ENCODE measurements at places on chromosomes 4 and X.

GRCh38 chr4:102501447-102501696 lies 213 bp downstream of the NFKB1 start:
- no peak for DNase-seq

DNA sequence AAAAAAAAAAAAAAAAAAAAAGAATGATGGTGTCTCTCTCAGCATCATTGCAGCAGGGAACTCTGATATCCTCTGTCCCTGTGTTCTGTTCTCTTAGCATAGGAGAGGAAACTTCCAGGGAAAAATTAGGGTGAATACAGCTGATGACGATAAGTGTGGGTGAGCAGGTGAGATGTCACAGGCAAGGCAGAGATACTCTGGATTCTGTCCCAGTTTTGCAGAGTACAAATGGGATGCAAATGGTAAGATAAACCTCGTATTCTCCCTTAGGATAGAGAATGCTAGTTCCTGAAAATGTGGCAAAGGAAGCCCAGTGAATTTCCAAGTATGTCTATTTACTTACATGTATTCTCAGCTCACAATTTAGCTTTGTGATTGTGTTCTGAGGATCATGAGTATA lies 671.6 kb upstream of the BOD1L1 start:
- no peak for DNase-seq

- DNase-seq = no peak
These were observed 13.3 kb downstream of the NKX3-2 start for GRCh38 chr4:13530823-13531624.

DNA sequence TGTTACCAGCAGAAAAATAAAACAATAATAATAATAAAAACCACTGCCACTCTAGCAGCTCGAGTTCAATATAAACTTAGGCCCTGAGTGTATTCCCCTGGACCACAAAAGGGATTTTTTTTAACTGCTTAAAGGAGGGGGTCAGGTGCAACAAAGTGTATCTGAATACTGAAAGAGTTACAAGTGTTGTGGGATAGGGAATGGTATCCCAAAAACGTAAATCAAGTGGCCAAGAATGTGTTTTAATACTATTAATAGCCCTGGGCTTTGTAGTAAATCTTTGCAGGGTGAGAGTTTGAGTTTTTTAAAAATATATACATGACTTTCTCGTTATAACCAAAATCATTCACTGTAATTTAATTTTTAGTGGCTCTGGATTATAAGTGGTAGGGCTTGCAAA lies 860.1 kb upstream of the INTU start:
- DNase-seq = no peak

DNA sequence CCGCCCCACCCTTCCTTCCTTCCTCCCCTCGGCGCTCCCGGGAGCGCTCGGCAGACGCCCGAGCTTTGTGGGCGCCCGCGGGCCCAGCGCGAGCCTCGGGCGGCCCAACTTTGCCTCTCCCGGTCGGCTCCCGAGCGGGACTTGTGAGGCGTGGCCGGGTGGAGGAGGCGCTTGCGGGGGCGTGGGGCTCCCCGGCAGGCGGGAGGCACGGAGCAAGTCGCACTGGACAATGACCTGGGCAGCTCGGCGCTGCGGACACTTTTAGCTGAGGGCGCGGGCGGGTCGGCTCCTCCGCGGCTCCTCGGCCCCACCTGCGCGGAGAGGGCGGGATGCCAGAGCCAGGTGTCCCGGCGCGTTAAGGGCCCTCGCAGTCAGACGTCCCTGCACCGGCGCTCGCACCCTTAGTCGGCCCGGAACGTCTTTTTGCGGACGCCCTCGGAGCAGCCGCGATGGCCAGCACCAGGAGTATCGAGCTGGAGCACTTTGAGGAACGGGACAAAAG lies 385 bp downstream of the DCLK2 start:
- DNase-seq = no peak

DNA sequence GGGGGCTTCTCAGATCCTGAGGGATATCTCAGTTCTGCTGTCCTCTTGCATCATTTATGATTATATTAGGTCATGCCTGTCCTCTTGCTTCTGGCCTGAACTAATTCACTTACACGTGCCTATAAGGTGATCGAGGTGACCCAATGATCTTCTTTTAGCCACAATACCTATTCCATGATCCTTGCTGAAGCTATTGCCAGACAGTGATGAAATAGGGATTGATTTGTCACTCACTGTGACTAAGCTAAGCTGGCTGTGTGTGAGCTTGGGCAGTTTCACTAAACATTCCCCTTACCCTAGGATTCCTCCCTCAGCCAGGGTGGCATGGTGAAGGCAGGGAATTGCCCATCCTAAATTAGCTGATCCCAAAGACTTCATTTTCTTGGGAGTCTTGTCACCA lies 19.0 kb downstream of the HADH start:
- no peak for DNase-seq

GRCh38 chrX:1873671-1874070 lies 258.8 kb downstream of the ASMT start:
- no peak for DNase-seq

- DNase-seq = no peak
These were observed 295.4 kb downstream of the BCOR start for GRCh38 chrX:39802354-39802753.

DNA sequence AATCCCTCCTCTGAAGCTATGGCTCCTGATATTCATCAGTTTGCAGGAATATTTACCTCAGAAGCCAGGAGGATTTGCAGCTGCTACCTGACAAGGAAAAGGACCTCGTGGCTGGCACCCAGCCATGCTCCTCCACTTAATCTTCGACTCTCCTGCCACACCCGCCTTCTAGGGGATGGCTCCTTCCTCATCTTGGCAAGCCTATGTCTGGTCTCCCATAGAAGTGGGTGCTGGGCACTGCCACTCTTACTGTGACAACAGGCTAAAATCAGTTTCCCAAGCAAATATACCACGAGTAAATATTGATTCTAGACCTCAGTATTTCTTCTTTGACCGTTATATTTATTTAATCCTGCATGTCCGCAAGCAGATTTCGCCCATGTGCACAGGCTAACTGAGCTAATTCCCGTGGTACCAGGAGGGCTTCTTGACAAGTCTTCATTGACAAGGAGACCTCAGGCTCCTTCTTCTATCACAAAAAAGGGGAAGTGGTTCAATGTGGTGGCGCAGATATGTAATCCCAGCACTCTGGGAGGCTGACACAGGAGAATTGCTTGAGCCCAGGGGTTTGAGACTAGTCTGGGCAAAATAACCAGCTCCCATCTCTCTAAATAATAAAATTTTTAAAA lies 52.6 kb upstream of the DCTD start:
- no peak for DNase-seq

DNA sequence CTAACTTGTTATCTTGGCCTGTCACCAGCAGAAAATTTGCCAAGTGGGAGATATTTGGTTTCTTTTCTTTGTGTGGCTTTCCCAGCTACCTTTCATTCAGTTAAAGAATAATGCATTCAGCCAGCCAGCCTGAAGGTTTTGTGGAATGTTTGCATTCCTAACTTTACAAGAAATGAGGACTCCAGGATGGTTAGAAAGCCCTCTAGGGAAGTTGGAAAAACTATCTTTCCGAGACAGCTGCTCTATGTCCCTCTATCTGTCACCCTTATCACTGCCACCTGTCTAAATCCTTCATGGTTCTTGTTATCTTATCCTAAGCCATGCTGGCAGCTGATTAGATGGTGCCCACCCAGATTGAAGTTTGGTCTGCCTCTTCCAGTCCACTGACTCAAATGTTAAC lies 384.2 kb downstream of the SH3BGRL start:
- DNase-seq = no peak

- no peak for DNase-seq
These were observed 24.6 kb downstream of the SLC7A11 start for GRCh38 chr4:138217567-138217966.

DNA sequence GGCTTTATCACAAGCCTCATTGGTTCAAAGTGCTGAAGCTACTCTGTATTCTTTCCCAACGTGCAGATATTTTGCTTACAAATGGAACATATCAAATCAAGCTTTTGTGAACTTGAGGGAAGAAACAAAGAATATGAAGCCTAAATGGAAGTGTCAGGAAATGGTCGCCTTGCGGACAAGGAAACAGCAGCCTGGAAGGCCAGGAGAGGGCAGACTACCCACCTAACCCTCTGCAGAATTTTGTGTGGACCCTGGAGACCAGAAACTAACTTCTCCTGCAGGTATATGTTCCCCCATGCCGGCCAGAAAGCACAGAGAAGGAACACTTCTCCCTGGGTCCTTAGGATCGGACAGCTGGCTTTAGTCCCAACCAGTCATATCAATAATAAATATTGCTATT lies 1425.8 kb downstream of the PCDH7 start:
- DNase-seq = no peak

- DNase-seq = no peak
These were observed 29.8 kb downstream of the ZFYVE28 start for GRCh38 chr4:2388429-2389182.

GRCh38 chr4:79609817-79610216 lies 201.8 kb upstream of the GK2 start:
- no peak for DNase-seq

GRCh38 chr4:106289737-106290136 lies 26.3 kb downstream of the TBCK start:
- DNase-seq = no peak

- DNase-seq = no peak
These were observed 92.5 kb downstream of the ANK2 start for GRCh38 chr4:113141901-113142346.

- DNase-seq = no peak
These were observed 1316.9 kb upstream of the TENM3 start for GRCh38 chr4:180926277-180926676.

DNA sequence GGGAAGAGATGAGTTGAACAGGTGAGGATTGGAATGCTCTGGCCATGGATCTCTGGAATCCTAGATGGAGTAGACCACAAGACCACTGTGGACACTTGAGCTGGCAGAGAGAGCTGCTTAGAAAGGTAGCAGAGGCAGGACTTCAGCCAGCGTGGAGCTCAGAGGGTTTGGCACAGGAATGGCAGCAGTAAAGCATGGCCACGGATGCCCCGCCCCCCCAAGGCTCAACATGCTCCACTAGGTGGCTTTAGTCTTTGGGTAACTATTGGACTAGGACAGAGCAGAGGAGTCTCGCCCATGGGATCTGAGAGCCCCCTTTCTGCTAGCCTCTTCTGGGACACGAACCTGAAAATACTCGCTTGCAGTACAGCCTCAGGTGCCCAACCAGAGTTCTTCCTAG lies 150.1 kb upstream of the NEIL3 start:
- no peak for DNase-seq

DNA sequence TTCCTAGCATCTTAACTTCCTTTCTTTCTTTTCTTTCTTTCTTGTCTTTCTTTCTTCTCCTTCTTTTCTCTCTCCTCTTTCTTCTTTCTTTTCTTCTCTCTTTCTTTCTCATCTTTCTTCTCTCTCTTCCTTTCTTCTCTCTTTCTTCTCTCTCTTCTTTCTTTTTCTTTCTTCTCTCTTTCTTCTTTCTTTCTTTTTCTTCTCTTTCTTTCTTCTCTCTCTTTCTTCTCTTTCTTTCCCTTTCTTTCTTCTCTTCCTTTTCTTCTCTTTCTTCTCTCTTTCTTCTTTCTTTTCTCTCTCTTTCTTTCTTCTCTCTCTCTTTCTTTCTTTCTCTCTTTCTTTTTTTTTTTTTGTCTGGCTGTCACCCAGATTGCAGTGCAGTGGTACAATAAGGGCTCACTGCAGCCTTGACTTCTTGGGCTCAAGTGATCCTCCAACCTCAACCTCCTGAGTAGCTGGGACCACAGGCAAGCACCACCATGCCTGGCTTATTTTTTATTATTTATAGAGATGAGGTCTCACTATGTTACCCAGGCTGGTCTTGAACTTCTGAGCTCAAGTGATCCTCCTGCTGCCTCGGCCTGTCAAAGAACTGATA lies 17.5 kb downstream of the NMU start:
- DNase-seq = no peak

GRCh38 chr4:89497517-89498308 lies 190.1 kb upstream of the GPRIN3 start:
- DNase-seq = no peak

DNA sequence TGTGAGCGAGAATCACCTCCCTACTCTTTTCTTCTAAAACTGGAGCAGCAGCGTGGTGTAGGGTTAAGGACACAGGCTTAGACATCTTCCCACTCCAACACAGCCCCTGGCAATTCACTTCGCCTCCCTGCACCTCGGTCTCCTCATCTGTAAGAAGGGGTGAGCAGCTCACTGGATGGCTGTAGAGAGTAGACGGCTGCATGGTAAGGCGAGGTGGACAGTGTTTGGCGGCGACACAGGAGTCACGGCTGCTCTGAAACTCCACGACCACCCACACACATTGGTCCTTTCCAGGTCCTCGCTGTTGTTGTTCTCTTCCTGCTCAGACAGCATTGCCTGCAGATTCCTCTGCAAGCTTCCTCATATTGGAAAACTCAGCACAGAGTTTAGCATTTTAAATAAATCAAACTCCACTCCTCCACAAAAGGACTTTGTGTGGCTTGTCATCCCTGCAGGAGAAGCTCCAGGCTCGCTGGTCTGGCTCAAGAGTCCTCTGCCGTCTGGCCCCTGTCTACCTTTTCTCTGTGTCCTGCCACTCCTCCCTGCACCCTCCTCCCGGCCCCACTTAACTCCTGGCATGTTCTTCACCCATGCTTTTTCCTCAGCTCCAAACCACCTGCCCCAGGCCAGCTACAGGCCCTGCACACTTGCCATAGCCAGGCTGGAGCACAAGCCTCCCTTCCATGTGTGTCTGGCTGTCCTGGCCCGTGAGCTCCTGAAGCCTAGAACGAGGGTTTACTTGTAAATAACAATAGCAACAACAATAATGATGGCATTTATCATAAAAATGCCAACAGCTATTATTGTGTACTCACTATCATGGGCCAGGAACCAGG lies 41.3 kb upstream of the CRMP1 start:
- no peak for DNase-seq

GRCh38 chrX:153777261-153778090 lies 3.4 kb upstream of the SRPK3 start:
- no peak for DNase-seq

GRCh38 chr4:88743696-88744095 lies 46.1 kb upstream of the NAP1L5 start:
- no peak for DNase-seq

DNA sequence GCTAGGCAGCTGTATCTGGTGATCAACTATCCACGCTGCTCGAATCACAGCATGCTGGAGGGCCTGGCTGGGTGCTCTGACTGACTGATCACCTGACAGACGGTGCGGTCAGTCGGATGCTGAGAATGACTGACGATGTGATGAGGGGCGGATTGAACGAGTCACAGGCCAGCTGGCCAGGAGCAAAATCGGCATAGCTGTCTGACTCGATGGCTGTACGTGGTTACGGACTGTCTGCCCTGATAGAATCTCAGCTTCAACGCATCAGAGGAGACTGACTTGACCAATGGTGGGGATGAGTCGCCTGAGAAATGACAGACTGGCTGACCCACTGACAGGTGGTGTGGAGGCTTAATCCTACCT lies 1.0 kb upstream of the SUV39H1 start:
- DNase-seq = no peak

DNA sequence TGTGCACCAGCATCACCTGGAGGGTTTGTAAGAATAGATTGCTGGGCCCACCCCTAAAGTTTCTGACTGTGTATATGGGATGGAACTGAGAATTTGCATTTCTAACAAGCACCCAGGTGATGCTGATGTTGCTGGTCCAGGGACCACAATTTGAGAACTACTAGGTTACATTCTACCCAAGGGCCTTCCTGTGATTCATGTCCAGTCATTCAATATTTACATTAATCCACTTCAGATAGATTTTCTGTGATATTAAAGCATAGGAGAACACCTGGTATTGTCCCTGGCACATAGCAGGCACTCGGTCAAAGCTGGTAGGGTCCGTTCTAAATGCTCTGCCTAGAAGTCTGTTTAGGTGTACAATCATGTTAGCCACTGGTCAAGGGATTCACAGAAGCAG lies 19.5 kb upstream of the XPNPEP2 start:
- no peak for DNase-seq

Data from GM18507 (cell line).